Vein endothelial cell (primary cell): ENCODE measurements at places on chromosomes 13 and 19. TPM values are rescaled to one million over a fixed set of nuclear protein-coding genes. Genes with fewer than 3 reads are reported as not detected.

The TIMM29 gene
- 31.0 and 36.3 TPM in 2 replicates for total RNA-seq

The TPTE2 gene
- total RNA-seq, result not detected in 2 replicates

The ZNF616 gene
- total RNA-seq, result 8.5 and 11.1 TPM in 2 replicates

The B3GNT8 gene
- total RNA-seq, result 5.1 and 5.9 TPM in 2 replicates

The HOMER3 gene
- 163 and 165 TPM in 2 replicates for total RNA-seq

The RNF225 gene
- total RNA-seq, result 0.33 and 0.67 TPM in 2 replicates

The ZNF681 gene
- total RNA-seq, result 1.3 and 1.4 TPM in 2 replicates

The VSTM1 gene
- total RNA-seq, result not detected in 2 replicates

The UPK1A gene
- not detected in 2 replicates for total RNA-seq

The SMAD9 gene
- total RNA-seq, result 9.5 and 11.8 TPM in 2 replicates

The PSPN gene
- 0.98 and 1.2 TPM in 2 replicates for total RNA-seq

The KANK3 gene
- total RNA-seq, result 31.8 and 76.4 TPM in 2 replicates

The SUCLA2 gene
- 26.1 and 36.5 TPM in 2 replicates for total RNA-seq

The MBD3L3 gene
- total RNA-seq, result not detected in 2 replicates

The FAM124A gene
- 7.2 and 16.5 TPM in 2 replicates for total RNA-seq

The PNMA8A gene
- total RNA-seq, result under 0.01 and 0.10 TPM in 2 replicates

The JAK3 gene
- total RNA-seq, result 3.5 and 5.9 TPM in 2 replicates

The GTF2F1 gene
- 50.8 and 59.4 TPM in 2 replicates for total RNA-seq
